ENCODE measurements at places on chromosomes 12 and 14.

GRCh38 chr14:98633380-98633779 lies 638.6 kb downstream of the BCL11B start:
- no peak for DNase-seq

GRCh38 chr12:52044292-52044983 lies 6.8 kb upstream of the NR4A1 start:
- no peak for DNase-seq

DNA sequence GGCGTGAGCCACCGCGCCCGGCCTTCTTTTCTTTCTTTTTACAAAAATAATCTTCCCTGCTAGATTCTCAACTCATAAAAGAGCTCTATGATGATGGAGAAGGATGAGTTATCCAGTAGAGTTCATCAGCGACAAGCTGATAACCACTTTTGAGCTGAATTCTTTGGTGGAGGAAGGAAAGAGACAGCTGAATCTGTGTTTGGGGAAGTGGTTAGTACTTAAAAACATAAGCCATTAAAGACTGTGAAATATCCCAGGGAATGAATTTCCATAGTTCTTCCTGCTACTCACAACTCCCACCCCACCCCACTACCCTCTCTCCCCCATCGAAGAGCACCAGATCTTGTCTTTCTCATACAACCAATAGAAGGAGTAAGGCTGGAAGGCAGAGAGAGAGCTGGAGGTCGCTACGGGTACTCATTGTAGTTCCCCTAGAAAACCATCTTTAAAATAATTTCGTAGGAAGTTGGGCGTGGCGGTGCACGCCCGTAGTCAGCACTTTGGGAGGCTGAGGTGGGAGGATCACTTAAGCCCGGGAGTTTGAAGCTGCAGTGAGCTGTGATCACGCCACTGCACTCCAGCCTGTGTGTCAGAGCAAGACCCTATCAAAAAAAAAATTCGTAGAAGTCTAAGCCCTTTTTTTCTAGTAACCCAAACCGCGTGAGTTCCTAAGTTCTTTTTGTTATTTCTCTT lies 647 bp upstream of the ESPL1 start:
- DNase-seq = no peak

- no peak for DNase-seq
Observed at GRCh38 chr14:63928744-63929174, 76.0 kb downstream of the SYNE2 start.

- peak; percentile 27 for DNase-seq
Observed at GRCh38 chr12:93886533-93887511, 209.6 kb downstream of the CRADD start.
